ENCODE measurements at places on chromosomes 1 and 21. TPM values are rescaled to one million over a fixed set of nuclear protein-coding genes. Genes with fewer than 3 reads are reported as not detected.

LHX8 gene
- 0.91 TPM for total RNA-seq

TCHH gene
- 0.31 TPM for total RNA-seq

MASP2 gene
- total RNA-seq = 0.10 TPM

TTLL7 gene
- 2.9 TPM for total RNA-seq

EDN2 gene
- total RNA-seq = 31.3 TPM

KDM1A gene
- 103 TPM for total RNA-seq

OR6N1 gene
- not detected for total RNA-seq

KCNK1 gene
- total RNA-seq = 25.2 TPM

LIPI gene
- total RNA-seq = not detected

SMIM1 gene
- total RNA-seq = 1.3 TPM

Measured in A549 treated with Mapracorat at 1 μM for 4 hours (cell line).